ENCODE measurements at places on chromosomes 2 and 18.

DNA sequence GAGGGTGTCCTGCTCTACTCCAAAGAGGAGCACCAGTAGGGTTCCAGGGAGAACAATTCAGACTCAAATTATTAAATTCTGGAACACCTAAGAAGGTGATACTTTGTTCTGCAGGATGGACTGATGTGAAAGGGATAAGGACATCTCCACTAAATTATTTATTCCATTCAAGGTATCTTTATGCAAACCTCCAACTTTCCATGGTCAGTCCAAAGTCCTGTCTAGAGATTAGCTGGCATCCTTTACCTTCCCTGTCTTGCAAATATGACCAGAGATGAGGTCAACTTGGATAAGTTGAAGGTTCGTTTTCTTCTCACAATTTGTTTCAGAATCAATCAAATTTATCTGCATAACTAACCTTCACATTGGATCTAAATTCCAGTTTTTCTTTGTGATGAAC, 8.7 kb upstream of the ZBTB14 start:
- no peak for DNase-seq

GRCh38 chr2:239730897-239731296, 294.2 kb downstream of the NDUFA10 start:
- no peak for DNase-seq

DNA sequence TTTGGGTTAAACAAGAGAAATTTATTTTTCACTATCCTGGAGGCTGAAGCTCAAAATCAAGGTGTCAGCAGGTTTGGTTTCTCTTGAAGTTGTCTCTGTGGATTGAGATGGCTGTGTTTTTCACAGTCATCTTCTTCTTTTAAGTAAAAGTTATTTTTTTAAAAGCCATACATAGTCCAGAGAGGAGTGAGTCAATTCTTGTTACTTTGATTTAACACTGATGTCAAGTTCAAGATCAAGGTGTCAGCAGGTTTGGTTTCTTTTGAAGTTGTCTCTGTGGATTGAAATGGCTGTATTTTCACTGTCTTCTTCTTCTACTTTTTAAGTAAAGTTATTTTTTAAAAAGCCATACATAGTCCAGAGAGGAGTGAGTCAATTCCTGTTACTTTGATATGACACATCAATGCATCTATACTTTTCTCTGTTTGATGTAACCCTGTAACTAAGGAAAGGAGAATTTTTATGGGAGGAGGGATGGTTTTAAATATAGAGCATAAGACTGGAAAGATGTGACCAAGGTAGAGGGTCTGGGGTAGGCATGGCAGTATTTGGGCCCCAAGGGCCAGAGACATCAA, 22.5 kb upstream of the RASGRP3 start:
- no peak for DNase-seq

GRCh38 chr2:238914648-238915015, 66.7 kb downstream of the TWIST2 start:
- DNase-seq: no peak

DNA sequence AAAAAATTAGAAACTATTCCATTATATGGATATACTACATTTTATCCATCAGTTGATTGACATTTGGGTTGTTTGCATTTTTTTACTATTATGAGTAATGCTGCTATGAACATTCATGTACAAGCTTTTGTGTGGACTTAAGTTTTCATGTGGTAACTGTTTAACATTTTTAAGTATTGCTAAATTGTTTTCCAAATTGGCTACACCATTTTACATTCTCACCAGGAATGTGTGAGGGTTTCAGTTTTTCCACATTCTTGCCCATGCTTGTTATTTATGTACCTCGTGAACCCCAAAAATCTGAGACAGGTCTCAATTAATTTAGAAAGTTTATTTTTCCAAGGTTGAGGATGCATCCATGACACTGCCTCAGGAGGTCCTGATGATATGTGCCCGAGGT, 3.1 kb upstream of the TXNL4A start:
- DNase-seq: no peak

- no peak for DNase-seq
Measured at GRCh38 chr2:8625399-8626300, 56.2 kb upstream of the ID2 start.

GRCh38 chr2:118477111-118477862, 370.2 kb downstream of the EN1 start:
- DNase-seq: no peak

GRCh38 chr2:233440314-233440713, 86.0 kb downstream of the DGKD start:
- no peak for DNase-seq

Data from C1 segment of cervical spinal cord (tissue), 14 donors.